Activated T-cell treated with anti-CD3 and anti-CD28 coated beads, Interleukin-2, amount 50 U/mL, for 4 hours (primary cell): ENCODE measurements at places on chromosomes 13 and 19. TPM values are rescaled to one million over a fixed set of nuclear protein-coding genes. Genes with fewer than 3 reads are reported as not detected.

DNA sequence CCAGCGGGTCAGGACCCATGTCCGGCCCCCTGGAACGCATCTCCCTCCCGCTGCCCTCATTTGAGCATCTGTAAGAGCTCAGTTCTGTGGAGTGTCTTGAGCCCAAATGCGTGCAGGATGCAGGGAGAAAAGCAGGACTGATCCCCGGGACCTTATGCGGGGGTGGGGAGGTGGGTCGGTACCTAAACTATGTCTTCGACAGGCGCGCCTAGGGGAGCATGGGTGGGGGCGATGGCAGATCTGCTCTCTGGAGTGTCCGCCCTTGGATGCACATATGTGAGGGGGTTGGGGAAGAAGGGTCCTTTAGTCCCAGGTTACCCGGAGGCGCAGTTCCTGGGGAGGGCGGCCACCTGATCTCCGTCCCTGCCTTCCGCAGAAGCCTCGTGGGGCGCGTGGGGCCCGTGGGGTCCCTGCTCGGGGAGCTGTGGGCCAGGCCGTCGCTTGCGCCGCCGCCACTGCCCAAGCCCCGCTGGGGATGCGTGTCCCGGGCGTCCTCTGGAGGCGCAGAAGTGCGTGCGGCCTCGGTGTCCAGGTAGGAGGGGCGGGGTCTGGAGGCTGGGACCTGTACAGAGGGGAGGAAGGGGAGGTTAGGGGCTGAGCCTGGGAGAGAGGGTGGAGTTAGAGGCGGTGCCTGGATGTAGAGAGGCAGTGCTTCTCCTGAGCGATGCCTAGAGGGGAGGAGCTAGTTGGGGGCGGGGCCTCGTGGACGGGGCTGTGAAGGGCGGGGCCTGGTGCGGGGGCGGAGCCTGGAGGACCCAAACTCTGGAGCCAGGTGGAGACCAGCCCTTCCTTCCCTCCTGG is 2.9 kb downstream of the CILP2 start:
- peak; percentile 70 for DNase-seq

DNA sequence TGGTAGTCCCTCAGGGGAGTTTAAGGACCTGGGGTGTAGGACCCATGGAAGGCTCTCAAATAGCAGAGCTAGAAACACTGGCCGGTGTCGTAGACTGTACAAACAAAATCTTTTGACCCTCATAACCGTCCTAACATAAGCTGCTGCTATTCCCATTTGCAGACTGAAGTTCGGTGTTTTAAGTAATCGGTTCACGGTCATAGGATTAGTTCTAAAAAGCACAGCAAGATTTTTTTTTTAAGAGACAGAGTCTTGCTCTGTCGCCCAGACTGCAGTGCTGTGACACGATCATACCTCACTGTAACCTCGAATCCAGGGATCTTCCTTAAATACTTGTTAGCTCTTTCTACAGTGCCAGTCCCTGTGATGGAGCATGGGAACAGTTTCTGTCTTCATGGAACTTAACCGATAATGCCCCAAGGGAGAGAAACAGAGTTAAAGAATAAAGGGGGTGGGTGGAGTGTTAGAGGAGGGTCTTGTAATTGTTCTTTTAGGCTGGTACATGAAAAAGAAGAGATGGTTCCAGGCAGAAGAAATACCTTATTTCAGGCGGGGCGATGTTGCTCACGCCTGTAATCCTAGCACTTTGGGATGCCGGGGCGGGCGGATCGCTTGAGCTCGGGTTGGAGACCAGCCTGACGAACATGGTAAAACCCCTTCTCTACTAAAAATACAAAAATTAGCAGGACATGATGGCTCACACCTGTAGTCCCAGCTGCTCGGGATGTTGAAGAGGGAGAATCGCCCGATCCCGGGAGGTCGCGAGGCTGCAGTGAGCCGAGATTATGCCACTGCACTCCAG is 475 bp upstream of the ZC3H4 start:
- no peak for DNase-seq

GRCh38 chr13:77353995-77354394 is 27.1 kb upstream of the MYCBP2 start:
- DNase-seq: no peak

CCDC8 gene
- total RNA-seq: not detected

TJP3 gene
- 1.1 TPM for total RNA-seq

ZNF417 gene
- 6.8 TPM for total RNA-seq

ARHGAP33 gene
- 5.5 TPM for total RNA-seq
